ENCODE measurements at places on chromosomes 4 and X. TPM values are rescaled to one million over a fixed set of nuclear protein-coding genes. Genes with fewer than 3 reads are reported as not detected.

GRCh38 chr4:159382856-159383561 lies 280.1 kb downstream of the RAPGEF2 start:
- DNase-seq = peak; percentile 20

DNA sequence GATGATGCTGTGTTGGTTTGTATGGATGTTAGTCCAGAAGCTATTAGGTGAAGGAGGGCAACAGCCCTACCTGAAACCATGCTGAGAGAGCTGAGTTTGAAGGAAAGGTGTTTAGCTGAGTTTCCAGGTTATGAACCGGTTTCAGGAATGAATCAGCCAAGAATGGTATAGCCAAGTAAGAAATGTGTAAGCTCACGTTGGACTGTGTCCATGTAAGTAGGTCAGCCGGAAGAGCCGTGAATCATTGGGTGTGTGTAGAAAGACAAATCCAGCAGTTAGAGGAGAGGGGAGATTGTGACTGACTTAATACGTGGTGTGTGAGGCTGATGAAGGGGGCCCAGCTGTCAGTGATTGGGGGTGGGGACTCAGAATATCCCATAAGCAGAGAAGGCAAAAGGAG lies 77.2 kb upstream of the SPIN4 start:
- no peak for DNase-seq

DNA sequence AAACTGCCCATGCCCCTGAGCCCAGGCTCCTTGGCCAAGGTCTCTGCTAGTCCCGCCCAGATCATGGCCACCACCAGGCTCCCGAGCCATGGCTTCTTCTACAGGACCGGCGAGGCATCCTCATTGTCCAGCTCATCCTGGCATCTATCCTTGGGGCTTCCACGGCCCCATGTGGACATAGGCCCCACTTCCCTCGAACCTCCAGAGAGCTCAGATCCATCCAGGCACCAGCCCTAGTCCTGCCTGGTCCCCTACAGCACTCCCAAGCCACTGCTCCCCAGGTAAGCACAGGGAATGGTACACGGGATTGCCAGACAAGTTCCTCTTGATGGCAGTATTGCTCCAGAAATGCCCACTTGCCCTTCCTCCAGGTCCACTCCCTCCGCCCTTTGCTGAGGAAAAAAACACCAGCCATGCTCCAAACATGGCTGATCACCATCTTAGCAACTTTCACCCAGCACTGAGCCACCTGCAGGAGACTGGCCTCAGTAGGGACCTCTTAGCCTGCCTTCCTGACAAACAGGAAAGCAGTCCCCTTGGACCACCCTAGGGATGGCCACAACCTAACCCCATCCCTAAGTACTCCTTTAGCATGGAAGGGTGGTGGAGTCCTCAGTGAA lies 272.1 kb upstream of the AGTR2 start:
- DNase-seq = no peak

DNA sequence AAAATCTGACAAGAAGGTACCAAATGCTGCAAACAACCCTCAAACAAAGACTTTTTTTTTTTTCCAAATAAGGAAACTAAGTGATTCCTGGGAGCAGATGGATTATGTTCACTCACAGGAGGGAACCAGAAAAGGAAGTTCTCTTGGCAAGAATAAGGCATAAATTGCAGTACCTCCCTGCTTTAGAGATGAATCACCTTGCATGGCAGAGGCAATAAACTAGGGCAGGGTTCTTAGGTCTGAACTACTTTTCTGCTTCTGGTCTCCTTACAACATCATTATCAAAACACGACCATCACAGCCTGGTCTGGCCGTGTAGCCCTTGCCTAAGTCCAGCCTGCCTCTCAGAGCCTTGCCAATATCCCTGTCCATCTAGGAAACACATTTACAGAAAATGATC lies 6.3 kb downstream of the TMEM31 start:
- DNase-seq = peak; percentile 58

GRCh38 chrX:108447303-108447702 lies 7.7 kb downstream of the COL4A5 start:
- no peak for DNase-seq

DNA sequence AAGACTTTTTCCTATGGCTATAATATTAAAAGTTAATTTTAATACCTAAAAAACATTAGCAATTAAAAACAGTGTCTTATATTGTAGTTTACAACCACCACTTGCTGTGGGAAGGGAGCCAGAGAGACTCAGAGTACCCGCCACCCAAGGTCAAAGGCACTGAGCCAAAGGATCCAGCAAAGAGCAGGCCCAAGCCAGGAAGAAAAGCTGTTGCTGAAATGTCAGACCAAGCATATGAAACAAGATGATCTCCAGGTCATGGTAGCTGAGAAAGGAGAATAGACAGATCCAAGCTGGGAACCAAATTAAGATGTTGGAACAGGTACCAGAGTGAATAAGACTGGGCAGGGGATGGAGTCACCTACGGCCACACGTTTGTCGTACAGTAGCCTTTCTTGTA lies 18.8 kb upstream of the ATOH1 start:
- DNase-seq = no peak

DNA sequence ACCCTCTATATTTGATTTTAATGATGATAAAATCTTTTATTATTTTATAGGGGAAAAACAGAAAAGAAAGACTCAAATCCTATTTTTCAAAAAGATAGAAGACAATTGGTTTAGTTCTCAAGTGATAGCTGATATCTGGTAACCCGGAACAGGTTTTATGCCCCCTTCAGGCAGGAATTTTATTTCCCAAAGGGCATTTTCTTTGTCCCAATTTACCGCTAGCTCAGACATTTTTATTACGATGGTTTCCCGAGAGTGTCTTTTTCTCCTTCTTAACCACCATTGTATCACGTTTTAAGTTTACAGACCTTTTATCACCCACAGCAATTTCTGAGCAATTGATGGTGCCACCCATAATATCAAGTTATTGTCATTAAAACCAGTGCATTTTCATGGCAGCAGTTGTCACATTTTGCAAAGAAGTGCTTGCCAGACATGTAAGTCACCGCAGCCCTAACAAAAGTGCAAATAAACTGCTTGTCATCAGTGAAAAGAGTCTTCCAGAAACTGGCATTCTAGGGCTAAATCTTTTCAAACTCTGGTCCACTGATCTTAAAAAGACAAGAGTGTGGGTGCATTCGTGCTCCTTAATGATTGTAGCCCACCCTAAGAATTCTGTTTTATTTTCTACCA lies 204.8 kb upstream of the VCX start:
- DNase-seq = no peak

- DNase-seq = no peak
These were observed 62.7 kb downstream of the PRPS1 start for GRCh38 chrX:107691024-107691448.

- no peak for DNase-seq
These were observed 17.1 kb downstream of the USP46 start for GRCh38 chr4:52641854-52642563.

- no peak for DNase-seq
These were observed 23.4 kb downstream of the IRF2 start for GRCh38 chr4:184450743-184451535.

DNA sequence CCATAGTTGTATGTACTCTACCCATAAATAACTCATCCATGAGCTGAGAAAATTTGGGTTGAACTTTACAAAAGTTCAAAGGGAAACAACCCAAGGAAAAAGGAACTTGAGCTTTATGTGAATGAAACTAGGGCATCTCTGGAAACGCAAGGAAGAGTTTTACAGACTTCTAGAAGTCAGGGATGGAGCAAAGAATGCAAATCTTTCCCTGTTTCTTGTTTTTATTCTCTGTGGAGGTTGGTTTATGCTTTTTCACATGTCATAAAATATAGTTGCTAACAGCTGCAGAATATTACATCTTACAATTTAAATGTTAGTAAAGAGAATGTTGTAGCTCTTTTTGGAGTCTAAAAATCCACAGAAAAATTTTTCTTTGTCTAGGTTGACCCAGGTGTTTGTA lies 754.1 kb downstream of the PCDH7 start:
- no peak for DNase-seq

DNA sequence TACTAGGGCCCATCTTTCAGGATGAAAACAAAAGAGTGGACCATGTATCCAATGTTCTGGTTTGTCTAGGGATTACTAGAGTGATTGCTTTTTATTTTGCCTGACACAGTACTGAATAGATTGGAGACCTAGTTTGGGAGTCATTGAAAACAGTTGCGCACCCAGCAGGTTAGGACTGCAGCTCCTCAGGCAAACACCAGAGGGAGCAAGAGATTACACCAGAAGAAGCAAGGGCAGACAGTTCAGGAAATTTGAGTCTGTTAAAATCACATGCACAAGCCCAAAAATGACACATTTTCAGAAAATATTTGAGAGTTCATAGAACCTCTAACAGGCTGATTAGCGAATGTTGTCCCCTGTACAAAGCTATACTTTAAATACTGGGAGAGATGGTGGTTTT lies 55.6 kb downstream of the CYLC1 start:
- peak; percentile 32 for DNase-seq

DNA sequence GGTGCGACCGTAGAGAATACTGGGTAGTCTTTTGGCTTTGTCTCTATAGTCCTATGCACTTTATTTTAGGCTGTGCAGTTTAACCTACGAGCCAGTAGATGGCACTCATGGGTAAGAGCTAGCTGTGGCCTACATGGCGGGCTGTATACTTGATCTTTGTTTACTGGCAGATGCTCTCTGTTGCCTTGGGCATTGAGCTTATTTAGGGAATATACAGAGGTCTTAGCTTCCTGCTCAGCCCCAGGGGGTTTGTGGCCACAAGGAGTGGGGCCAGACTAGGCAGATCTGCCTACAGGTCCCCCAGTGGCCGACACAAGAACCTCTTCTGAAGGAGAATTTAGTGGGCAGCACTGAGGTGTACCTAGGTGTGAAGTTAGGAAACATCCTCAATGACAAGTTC lies 227.6 kb upstream of the HDX start:
- peak; percentile 54 for DNase-seq

GRCh38 chr4:60744767-60745166 lies 455.4 kb upstream of the ADGRL3 start:
- DNase-seq = no peak

DNA sequence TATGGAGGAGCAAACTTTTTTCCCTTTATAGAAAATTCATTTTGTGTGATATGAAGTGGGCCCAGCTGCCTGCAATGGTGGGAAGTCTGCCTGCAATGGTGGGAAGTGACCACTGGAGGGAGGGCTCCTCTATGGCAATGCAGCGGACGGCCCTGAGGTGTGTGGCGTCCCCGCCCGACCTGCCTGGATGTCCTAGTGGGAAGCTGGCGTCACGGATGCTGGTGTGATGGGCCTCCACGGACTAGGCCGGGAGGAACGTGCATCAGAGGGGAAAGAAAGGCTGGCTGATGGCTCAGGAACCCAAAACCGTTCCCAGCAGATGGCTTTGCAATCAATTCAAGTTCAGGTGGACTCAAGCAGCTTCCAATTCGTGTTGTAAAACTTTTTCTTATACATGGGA lies 177.9 kb downstream of the AFAP1 start:
- peak; percentile 84 for DNase-seq

DNA sequence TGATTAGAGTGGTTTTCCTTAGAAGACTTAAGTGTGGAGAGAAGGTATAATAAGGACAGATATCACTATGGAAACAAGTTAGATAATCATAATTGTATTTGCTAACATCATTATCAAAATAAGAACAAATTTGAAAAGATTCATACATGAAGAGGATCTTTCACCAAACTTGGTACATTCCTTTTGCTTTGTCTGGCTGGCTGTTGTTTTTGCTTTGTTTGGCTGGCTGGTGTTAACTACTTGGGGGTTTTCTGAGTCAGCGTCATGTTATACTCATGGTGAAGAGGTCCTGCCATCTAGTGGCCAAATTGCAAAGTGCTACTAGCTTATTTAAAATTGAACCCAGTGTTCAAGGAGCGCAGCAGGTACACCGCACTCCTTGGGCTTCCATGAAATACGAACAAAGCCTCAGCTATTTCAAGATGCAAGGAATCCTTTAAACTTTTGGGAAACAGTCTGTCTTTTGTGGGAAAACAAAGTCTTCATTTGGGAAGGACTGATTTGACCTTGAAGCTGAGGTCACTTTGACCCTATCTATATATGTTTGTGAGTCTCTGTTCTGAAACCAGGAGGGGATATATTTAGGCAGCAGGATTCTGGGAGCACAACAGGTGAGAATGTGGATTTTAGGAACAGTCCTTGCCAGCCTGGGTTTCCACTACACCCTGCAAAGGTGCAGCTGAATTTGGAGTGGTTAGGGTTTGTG lies 129.7 kb downstream of the PLS3 start:
- peak; percentile 90 for DNase-seq

- no peak for DNase-seq
These were observed 198.4 kb downstream of the PALLD start for GRCh38 chr4:168695288-168695687.

- DNase-seq = peak; percentile 28
These were observed 13.0 kb downstream of the PPP1R3F start for GRCh38 chrX:49282647-49283011.

DNA sequence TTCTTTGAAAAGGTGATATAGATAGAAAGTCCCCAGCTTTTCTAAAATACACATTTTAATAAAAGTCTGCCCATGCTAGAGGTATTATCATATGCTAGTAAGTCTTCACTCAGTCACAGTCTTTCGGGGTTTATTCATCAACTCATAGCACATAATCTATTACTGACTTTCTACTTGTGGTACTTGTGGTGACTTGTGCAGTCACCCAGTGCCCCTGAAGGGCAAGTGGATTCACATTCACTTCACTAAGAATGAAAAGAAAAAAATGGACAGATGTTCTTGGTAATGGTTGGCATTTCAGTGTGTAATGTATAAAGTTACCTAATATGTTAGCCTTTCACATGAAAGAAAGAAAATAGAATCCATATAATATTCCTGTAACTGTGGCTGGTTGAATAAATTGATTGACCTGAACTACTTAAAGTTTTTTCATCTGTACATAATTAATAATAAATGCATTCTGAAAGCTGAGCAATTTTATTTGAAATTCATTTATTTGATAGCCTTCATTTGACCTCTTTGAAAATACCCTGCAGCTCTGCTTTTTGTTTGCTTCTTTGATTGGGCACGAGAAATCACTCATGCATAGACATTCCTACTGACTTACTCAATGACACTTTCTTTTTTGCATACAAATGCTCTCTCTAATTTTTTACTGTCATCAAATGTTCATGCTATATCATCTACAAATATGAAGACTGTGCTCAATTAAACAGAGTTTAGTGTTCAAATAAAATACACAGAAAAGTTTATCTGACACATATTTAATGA lies 39.5 kb upstream of the ZNF330 start:
- no peak for DNase-seq

The GPR119 gene
- total RNA-seq = 1.4 TPM

The GABRG1 gene
- total RNA-seq = not detected

The DDX53 gene
- not detected for total RNA-seq

The RBMX2 gene
- 12.8 TPM for total RNA-seq

The AMBN gene
- not detected for total RNA-seq

The MTMR8 gene
- total RNA-seq = 1.9 TPM

The RAB41 gene
- total RNA-seq = not detected

The FRAS1 gene
- total RNA-seq = 31.9 TPM

The IQSEC2 gene
- 8.4 TPM for total RNA-seq
